AG04449 (cell line): ENCODE measurements at places on chromosomes 6 and 20.

GRCh38 chr6:53845280-53846195 lies 50.7 kb downstream of the LRRC1 start:
- no peak for DNase-seq

- no peak for DNase-seq
Observed at GRCh38 chr20:63602321-63602720, 24.6 kb downstream of the GMEB2 start.

- no peak for DNase-seq
Observed at GRCh38 chr20:22617160-22617559, 32.8 kb upstream of the FOXA2 start.

DNA sequence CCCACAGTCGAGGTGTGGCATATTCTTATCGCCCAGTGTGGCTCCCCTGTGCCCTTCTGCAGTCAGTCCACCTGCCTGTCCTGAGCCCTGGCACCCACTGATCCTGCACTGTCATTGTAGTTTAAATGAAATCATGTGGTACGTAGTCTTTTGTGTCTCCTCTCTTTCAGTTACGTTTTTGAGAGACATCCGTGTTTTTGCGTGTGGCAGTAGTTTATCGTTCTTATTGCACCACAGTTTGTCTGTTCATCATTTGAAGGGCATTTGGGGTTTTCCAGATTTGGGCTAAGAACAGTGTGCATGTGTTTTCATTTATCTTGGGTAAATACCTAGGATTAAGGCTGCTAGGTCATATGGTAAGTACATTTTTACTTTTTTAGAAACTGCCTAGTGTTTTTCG lies 49.3 kb downstream of the SPATA2 start:
- peak; percentile 97 for DNase-seq

- DNase-seq = no peak
Observed at GRCh38 chr6:159152782-159153181, 16.4 kb upstream of the FNDC1 start.

DNA sequence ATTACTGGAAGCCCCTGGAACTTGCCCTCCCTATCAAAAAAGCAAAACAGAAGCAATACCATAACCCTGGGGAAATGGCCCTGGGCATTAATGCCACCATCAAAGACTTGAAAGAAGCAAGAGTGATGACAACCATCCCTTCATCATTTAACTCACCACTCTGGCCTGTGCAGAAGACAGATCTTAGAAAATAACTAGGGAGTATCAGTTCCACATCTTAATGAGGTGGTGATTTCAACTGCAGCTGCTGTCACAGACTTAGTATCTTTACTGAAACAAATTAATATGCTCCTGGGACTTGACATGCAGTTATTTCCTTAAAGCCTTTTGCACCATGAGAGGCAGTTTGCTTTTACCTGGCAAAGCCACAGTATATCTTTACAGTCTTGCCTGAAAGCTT lies 24.1 kb downstream of the CD164 start:
- no peak for DNase-seq

GRCh38 chr6:125793863-125794262 lies 3.1 kb downstream of the NCOA7 start:
- DNase-seq = no peak

DNA sequence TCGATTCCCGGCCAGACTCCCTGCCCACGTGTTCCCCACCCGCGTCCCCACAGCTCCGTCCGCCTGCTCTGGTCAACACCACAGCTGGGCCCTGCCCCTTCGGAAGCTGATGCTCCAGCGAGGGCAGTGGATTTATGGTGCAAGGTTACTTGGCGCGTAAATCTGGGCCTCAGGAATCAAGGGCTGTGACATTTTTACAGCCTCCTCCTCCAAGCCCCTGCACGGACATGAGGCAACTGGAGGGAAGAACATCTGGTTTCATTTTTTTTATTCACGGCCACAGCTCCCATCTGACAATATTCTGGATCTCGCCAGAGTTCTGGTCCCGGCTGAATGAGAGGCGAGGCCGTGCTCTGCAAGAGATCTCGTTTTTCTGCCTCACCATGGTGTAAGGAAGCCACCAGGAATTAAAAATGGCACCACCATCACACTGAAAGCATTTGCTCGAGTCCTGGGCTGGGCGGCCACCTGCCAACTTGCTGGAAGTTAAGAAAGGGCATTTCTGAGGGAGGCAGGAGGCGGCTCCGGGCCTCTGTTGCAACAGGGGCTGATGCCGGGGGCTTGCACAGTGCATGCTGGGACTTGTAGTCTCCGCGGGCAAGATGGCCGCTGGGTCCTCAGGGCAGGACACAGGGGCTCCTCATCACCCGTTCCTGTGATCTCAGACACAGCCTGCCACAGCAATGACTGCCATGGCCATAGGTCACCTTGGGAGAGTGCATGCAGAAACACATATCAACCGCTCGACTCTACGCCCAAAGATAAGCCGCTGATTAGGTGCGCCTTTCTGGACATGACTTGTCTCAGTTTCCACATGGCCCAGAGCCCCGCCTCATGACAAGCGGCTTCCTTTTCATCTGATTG lies 148.5 kb downstream of the LY86 start:
- DNase-seq = no peak

DNA sequence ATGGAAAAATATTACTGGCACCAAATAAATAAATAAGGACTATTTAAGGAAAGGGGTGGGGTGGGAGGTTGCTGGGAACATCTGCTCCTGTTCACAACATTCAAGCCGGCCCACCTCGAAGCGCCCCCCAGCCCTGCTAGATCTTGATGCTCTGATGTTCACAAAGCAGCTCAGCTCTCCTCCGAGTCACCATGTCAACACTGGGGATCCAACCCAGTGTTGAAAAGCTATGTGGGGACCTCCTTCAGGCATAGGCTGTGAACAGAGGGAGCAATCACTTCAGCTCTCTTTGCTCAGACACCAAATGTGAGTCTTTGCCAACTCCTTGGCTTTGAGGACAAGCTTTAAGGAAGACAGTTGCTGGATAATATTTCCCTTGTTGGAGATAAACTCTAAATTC lies 176.8 kb upstream of the NT5E start:
- no peak for DNase-seq

- no peak for DNase-seq
Observed at GRCh38 chr20:17306427-17306826, 79.6 kb downstream of the PCSK2 start.

- DNase-seq = no peak
Observed at GRCh38 chr6:133855276-133855990, 33.5 kb upstream of the TCF21 start.

- no peak for DNase-seq
Observed at GRCh38 chr6:154482858-154483257, 27.6 kb downstream of the CNKSR3 start.

DNA sequence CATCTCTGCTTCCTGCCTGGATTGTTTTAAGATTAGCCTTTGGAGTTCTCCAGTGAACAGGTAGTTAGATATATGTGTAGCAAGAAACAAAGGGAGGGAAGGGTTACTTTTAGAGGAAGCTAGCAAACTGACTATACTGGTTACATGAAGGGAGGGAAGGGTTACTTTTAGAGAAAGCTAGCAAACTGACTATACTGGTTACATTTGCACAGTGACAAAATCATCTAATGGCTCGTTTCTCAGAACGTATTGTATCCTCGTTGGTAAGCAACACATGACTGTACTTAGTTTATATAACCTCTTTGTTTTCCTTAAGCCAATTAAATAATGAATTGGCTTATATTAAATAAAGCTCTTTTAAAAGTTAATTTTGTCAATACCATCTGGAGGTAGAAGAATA lies 540.9 kb downstream of the EPM2A start:
- no peak for DNase-seq
